Lower leg skin (tissue), 4 donors: ENCODE measurements at places on chromosomes 5 and 9.

- DNase-seq: no peak
Observed at GRCh38 chr5:63401436-63402046, 560.7 kb downstream of the HTR1A start.

- peak; percentile 44 for DNase-seq
Observed at GRCh38 chr9:92325991-92326500, 293 bp downstream of the CENPP start.

GRCh38 chr9:101625876-101626275 is 31.1 kb upstream of the PPP3R2 start:
- DNase-seq: no peak

DNA sequence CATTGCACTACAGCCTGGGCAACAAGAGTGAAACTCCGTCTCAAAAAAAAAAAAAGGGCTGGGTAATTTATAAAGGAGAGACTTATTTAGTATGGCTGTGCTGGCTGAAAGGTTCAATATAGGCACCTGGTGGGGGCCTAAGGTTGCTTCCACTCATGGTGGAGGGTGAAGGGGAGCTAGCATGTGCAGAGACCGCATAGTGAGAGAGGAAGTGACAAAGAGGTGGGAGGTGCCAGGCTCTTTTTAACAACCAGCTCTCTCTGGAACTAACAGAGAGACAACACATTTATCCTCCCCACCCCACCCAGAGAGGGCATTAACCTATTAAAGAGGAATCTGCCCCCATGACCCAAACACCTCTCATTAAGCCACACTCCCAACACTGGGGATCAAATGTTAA is 28.9 kb upstream of the SERINC5 start:
- no peak for DNase-seq

DNA sequence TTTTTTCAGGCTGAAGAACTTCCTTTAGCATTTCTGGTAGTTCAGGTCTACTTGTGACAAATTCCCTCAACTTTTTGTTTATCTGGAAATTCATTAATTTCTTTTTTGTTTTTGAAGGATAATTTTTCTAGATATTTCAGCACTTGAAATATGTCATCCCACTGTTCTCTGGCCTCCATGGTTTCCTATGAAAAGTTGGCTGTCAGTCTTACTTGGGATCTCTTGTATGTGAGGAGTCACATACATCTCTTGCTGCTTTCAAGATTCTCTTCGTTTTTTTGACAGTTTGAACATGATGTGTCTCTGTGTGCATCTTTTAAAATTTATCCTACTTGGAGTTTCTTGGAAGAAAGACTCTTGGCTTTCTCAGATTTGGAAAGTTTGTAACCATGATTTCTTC is 79.5 kb downstream of the RIC1 start:
- no peak for DNase-seq

DNA sequence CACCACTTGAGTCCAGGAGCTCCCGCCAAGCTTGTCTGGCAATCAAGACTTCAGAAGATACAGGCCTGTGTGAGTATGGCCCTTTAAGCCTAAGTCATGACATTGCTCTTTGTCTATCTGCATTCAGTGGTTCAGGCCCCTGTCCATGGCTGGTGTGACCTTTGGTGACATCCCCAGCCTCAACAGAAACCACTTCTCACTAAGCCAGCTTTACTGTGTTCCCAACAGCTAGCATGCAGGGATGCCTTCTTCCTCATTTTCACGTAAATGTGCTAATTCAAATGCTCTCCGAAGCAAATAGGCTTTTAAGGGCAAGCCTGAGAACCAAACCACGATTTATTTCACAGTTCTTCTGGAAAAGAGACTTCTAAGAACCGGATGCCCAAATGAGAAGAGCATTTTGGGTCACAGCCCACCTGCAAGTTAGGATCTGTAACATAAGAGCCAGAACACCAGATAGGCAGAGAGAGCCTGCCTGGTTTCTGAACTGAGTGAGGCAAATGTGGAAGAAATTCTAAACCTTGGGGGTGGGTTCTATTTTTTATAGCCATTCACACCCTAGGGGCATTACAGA is 14.9 kb downstream of the CD180 start:
- no peak for DNase-seq

GRCh38 chr9:86246752-86247161 is 12.7 kb downstream of the C9orf153 start:
- DNase-seq: no peak

- no peak for DNase-seq
Observed at GRCh38 chr9:69314547-69314946, 10.5 kb upstream of the ENTREP1 start.

- DNase-seq: no peak
Observed at GRCh38 chr9:80231318-80232236, 659.8 kb downstream of the TLE4 start.

GRCh38 chr5:145834917-145835847 is at the start of gene PRELID2:
Gene PRELID2, minus strand, starts transcription at chr5:145835342. Its CDS starts 91 bp downstream, at chr5:145835251.
- DNase-seq: peak; percentile 87

GRCh38 chr5:98330871-98331270 is 442.6 kb upstream of the RGMB start:
- no peak for DNase-seq

DNA sequence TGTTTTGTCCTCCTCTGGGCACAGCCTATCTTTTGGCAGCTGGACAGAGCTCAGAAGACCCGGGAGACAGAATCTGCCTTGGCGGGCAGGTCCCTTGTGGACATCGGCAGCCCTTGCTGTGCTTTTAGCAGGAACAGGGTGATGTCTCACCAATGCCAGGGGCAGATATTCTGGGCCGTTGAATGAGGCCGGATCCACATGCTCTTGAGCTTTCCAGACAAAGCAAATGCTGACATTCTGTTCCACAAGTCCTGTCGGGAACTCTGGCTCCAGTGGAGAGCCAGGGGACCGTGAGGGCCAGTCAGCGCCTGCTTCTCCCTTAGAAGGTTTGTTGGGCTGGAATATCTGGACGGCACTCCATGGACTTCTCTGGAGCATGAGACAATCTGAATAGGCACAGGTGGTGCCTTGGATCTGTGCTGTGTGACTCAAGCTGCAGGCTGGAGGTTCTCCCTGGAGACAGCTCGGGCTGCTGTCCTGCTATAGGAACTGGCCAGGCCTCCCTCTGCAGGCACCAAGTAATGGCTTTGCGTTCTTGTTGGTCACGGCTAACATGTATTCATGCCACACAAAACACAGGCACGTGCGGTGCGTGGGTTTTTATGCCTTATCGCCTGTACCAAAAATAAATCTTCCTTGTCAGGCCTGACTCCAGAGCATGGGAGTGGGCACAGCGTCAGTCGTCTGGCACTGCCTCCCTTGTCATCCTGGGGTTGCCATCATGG is 80.3 kb downstream of the GADD45G start:
- DNase-seq: no peak
